ENCODE measurements at places on chromosomes 6 and 20. TPM values are rescaled to one million over a fixed set of nuclear protein-coding genes. Genes with fewer than 3 reads are reported as not detected.

The TFAP2A gene
- total RNA-seq = not detected

The PNPLA1 gene
- total RNA-seq = 0.58 TPM

The VSX1 gene
- not detected for total RNA-seq

The CPXM1 gene
- 16.2 TPM for total RNA-seq

The TRAM2 gene
- 5.8 TPM for total RNA-seq

The FUT9 gene
- 2.3 TPM for total RNA-seq

The HTR1B gene
- total RNA-seq = 2.3 TPM

The SYCP2L gene
- total RNA-seq = not detected

The CLDN20 gene
- total RNA-seq = not detected

The ARMC2 gene
- total RNA-seq = 13.4 TPM

The CCR6 gene
- total RNA-seq = not detected

The SCRT2 gene
- not detected for total RNA-seq

The BPIFA1 gene
- total RNA-seq = not detected

The HLA-DPB1 gene
- 46.6 TPM for total RNA-seq

The ULBP3 gene
- not detected for total RNA-seq

The SFTA2 gene
- not detected for total RNA-seq

The PSMB8 gene
- 2.7 TPM for total RNA-seq

The TGM6 gene
- total RNA-seq = not detected

The TRAPPC3L gene
- total RNA-seq = not detected

The SCUBE3 gene
- 0.29 TPM for total RNA-seq

The PCNA gene
- total RNA-seq = 77.5 TPM

The FERMT1 gene
- 14.3 TPM for total RNA-seq

The LY6G6F gene
- not detected for total RNA-seq

The LRRC73 gene
- total RNA-seq = 0.55 TPM

The PACRG gene
- 3.5 TPM for total RNA-seq

The PTPRT gene
- total RNA-seq = not detected

The CRYBG1 gene
- 6.4 TPM for total RNA-seq

The ZNF318 gene
- total RNA-seq = 12.7 TPM

The ZNF831 gene
- 1.3 TPM for total RNA-seq

The OGFR gene
- total RNA-seq = 75.3 TPM

The BEND6 gene
- total RNA-seq = 1.2 TPM

The PAX1 gene
- total RNA-seq = not detected

The TPX2 gene
- 11.4 TPM for total RNA-seq

The LY6G6C gene
- not detected for total RNA-seq

The TSBP1 gene
- total RNA-seq = not detected

The MACROD2 gene
- 31.3 TPM for total RNA-seq

The WASF1 gene
- total RNA-seq = 17.0 TPM

The PPIL6 gene
- total RNA-seq = not detected

The IL20RA gene
- 3.9 TPM for total RNA-seq

The NOX3 gene
- not detected for total RNA-seq

The CCDC170 gene
- total RNA-seq = 3.6 TPM

The PRDM1 gene
- 16.2 TPM for total RNA-seq

The BPIFB2 gene
- total RNA-seq = not detected

The DEFB124 gene
- total RNA-seq = not detected

The CABLES2 gene
- 1.4 TPM for total RNA-seq

The DNAH8 gene
- 0.18 TPM for total RNA-seq

The LST1 gene
- not detected for total RNA-seq

Data from stomach (tissue), 19 donors.